ENCODE measurements at places on chromosomes 13 and 19.

DNA sequence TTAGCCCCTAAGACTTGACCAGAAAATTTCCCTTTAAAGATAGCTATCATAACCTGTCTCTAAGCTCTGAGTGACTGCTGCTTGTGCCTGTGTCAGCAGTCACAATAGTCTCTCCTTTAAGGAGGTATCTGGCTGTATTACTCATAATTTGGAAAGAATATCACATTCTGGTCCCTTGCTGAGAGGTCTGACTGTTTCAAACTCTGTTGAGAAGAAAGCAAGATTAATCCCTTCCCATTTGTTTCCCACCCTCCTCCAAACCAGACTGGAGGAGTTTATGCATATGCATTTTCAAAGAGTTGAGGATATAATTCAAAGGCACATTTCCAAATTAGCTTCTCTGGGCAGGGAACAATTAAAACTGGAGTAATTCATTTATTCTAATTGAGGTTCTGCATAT lies 2.3 kb downstream of the HTR2A start:
- DNase-seq, result no peak

- DNase-seq, result no peak
These were observed 45.3 kb downstream of the RGCC start for GRCh38 chr13:41502673-41503072.

- DNase-seq, result no peak
These were observed 24.4 kb downstream of the WTIP start for GRCh38 chr19:34506026-34506370.

DNA sequence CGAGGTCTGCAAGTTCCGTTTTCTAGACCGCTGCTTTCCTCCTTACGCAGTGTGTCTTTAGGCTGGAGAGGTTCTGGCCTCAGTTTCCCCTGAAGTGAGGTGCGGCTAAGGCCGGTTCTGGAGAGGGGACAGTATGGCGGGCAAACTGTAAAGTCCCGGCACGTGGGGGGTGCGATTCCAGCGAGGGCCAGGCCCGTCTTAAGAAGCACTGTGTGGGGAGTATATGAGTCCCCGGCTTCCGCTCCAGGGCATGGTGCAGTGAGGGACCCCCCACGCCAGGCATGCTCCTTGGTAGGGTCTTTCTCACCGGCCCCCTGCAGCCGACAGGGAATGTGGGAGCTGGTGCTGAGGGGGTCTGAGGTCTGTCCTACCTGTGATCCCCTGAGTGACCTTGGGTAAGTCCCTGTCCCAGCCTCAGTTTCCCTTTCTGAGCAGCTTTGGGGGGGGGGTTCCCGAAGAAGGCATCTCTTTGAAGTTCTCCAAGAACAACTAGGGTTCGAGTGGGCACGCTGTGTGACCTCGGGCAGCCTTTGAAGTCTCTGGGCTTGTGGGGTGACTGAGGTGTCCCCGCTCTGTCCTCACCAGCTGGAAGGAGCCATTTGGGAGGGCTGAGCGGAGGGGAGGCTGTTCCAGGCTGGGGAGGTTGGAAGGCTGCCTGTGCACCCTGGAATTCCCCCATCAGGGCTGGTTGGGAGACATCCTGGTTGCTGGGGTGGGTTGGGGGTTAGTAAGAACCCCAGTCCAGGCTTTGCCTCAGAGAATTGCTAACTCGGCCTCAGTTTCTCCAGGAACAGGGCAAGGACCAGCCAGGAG lies 1.5 kb downstream of the NFIC start:
- no peak for DNase-seq

GRCh38 chr19:15644066-15644741 lies 3.5 kb downstream of the CYP4F3 start:
- DNase-seq, result no peak

DNA sequence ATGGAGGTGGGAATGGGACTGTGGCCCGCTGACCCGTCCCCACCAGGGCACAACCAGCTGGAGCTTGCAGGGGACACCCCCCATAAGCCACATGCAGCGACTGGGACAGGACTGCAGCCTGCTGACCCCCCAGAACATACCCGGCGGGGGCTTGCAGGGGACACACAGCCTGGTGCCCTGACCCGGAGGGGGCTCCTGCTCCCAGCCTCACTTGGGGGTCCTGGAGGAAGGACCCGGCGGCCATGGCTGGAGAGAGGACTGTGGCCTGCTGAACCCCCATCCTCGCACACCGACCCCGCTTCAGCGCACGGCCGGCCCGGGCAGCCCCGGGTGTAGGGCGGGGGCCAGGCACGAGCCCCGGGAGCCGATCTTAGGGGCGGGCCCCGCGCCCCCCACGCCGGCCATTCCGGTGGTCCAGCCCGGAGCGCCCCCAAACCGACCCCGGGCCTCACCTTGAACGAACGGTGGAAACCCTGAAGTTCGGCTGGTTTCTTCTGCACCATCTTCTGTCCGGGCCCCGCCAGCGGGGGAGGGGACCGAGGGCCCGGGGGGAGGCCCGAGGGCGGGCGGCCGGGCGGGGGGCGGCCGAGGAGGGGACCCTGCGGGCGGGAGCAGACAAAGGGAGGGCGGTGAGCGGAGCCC lies 574 bp downstream of the MKNK2 start:
- DNase-seq, result no peak

DNA sequence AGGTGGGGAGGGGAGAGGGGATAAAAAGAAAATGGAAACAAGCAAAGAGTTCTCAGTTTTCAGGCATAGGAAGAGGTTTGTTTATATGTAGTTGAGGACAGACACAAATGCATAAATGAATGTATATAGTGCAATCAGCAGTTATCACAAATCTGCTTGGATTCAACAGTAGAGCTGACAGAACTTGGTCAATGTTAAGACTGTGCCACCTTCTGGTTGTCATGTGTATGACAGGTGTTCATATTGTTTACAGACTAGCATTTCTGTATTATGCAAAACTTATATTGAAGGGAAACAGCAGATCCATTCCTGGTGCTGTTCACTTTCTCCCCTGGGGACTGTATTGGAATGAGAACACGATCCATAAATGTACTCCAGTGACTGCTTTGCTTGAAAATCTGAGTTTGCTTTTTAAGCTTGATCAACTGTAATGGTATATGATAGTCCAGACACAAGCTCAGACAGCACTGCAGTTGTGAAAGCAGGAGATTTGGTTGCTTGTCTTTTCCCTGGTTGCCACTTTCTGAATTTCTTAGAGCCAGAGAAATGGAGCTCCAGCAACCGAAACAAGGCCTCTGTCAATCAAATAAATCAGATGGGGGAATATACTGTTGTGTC lies 319.5 kb upstream of the OBI1 start:
- DNase-seq, result no peak

GRCh38 chr19:5926641-5927440 lies 12.8 kb downstream of the CAPS start:
- no peak for DNase-seq

GRCh38 chr19:49469828-49470614 lies 4.0 kb upstream of the FLT3LG start:
- no peak for DNase-seq

DNA sequence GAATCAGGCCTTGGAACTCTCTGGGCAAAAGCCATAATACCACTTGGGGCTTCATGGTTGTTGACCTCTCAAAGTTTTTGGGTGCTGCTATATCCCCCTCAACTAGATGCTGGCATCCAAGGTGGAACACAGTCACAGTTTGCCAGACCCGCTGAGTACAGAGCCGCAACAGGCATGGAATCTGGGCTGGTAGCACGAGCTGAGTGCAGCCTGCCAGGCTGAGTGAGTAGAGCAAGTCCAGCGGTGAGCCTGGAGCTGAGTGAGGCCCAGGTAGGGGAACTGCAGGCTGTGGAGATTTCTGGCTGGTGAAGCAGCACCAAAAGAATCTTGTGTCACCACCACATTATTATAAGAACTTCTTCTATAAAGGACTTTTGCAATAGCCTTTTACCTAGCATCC lies 192.6 kb downstream of the PCDH17 start:
- no peak for DNase-seq

DNA sequence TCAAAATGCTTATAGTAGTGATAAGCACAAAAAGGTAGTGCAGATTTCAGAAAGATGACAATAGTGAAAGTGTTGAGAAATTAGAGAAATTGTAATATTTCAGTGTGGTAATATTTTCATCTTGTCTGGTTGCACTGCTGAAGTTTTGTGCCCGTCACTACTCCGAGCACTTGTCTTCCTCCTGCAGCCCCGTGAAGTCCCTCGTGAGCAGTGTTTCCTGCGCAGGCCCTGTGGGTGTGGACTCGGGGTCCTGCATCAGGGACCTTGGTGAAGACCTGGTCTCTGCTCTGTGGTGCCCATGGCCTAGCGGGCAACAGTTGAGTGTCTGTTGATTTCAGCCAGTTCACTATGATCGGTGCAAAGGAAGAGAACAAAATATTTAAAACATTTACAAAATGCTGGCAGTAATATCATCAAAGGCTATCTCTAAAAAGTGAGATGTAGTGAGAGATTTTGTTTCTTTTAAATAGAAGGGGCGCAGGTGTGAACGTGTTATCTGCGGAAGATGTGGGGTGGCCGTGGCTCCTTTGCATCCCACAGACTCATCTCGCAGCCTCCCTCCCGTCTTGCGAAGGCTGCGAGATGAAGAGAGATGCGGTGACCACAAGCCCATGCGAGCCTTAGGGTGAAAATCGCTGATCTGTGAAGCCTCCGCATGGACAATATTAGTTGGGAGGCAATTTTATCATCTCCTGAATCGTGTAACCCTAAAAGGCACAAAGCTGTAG lies 27.7 kb upstream of the DCUN1D2 start:
- DNase-seq, result no peak

DNA sequence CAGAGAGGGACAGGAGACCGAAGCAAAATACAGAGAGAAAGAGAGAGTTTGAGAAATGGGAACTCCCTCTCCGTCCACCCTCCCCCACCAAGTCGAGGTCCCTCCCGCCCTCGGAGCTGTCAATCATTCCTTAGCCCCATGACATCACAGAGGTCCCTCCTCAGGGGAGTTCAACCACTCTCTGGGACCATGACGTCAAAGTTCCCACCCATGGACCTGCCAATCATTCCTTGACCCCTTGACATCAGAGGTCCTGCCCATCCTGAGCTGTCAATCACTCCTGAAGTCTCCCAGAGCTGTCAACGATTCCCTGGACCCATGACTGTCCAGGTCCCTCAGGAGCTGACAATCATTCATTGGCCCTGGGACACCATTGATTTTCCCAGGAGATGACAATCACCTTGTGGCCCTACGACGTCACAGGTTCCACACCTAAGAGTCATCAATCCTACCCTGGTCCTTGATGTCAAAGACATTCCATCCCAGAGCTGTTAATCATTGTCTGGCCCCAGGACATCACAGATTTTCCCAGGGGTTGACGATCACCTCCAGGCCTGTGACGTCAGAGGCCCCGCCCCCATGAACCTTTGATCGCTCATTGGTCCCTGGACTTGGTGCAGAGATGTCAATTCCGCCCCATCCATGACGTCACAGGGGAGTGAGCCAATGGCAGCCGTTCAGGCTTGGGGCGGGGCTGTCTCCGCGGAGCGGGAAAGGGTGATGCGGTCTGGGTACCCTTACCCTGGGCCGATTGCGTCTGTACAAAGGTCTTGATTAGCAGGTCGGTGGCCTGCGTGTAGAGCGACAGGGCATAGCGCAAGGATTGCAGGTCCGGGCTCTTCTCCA lies 61.7 kb downstream of the COLGALT1 start:
- DNase-seq, result no peak

- DNase-seq, result no peak
These were observed 21.1 kb upstream of the CCDC97 start for GRCh38 chr19:41288673-41289530.

DNA sequence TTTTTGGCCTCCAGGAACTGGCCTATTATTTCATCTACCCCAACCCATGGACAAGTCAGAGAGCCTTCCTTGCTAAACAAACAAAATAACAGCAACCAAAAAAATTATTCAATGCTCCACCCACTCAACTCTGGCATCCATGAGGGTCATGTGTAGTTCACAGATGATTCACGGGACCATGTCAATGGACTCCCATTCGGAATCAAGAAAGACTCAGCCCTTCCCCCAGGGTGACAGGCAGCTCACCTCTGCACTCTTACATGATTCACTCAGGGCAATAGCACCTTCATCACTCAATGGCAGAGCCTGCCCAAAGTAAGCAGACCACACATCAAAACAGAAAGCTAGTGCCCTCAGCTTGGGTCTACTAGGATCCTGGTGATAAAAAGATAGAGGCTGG lies 14.3 kb upstream of the SCEL start:
- no peak for DNase-seq

- DNase-seq, result no peak
These were observed 132.7 kb upstream of the KL start for GRCh38 chr13:32883474-32883873.

GRCh38 chr13:79469608-79470007 lies 11.3 kb upstream of the NDFIP2 start:
- no peak for DNase-seq

DNA sequence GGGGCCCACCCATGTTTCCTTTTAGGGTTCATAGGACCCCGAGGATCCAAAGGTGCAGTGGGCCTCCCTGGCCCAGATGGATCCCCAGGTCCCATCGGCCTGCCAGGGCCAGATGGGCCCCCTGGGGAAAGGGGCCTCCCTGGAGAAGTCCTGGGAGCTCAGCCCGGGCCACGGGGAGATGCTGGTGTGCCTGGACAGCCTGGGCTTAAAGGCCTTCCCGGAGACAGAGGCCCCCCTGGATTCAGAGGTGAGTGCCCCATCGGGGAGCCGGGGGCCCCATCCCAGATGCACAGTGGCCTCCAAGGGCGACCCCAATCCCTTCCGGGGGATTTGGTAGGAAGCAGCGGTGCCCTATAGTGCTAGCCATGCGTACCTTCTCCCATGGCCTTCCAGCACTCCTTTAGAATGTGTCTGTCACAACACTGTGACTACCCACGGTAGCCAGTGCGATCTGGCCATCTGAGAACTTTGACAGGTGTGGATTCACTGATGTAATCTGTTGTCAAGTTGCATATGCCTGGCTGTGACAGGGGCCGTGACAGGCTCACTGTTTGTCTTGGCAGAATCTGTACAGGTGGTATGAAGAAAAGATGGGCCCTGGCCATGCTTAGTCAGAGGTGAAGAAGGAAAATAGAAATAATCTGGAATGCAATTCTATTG lies 88.5 kb downstream of the RAB20 start:
- DNase-seq, result no peak

DNA sequence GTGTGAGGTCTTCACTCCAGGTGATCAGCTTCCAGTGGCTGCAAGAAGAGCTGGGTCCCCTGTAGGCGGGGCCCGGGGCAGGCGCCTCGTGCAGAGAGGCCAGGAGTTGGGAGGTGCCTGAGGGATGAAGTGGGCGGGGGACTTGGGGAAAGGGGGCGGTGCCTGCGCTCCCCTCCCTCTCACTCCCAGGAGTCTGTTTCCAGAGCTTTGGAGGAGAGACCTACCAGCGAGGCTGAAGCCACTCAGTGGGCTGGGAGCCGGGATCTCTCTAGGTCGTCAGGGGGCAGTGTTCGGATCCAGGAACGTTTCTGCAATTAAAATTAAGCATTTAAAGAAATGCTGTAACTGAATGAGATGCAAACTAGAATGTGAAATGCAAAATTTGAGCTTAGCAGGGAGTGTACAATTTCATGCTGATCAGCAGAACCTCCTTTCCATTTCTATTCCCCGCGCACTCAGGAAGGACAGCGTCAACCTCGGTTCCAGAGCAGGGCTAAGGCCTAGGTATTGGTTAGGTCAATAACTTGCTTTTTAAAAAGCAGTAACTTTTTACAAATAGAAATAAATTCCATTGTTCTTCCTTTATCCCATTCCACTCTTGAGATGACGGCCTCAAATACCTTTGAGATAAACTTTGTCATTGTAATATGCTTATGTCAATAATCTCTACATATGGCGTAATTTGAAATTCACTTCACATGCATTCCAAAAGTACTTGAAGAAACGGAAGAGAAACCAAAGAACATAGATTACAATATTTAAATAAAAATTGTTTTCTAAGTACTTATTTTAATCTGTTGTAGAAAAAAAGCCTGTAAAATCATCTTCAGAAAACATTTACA lies 11.6 kb downstream of the ZNF160 start:
- DNase-seq, result no peak

Measured in cerebellar nuclear complex (tissue), 1 donor.